NCI-H1694 treated with DMSO at 0.1 percent for 48 hours (cell line): ENCODE measurements at places on chromosomes 6 and 20.

DNA sequence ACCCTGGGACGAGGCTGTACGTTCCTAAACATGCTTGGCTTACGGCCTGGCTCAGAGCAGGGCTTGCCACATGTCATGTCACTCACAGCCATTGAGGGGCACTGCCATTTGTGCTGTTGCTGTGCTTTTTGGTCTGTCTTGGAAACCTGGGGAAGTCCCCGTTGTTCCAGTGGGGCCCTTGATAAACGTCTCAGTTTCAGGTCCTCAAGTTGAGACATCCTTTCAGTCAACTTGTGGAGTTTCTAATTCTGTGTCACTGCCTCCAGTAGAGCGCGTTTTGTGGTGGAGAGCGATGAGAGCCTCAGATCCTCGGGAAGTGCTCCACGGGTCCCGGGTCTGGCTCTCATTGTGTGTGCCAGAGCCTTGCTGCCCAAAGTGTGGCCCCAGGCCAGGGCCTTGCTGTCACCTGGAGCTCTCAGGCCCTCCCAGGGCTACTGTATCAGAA is 43.0 kb upstream of the CCR6 start:
- no peak for DNase-seq

DNA sequence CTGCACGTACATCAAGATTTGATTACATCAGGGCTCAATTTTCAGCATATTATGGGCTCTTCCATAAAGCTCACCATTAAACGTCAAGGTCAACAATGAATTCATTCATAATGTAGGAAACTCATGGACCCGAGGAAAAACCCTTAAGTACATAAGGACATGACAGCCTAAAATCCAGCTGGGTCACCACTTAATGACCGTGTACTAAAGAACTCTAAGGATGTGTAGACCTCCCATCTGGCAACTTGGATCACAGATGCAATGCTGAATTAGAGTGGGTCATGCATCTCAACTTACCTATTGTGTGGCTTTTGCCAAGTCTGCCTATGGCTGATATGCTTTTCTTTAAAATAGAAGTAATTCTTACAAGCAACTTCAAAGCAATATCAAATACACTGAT is 26.7 kb upstream of the DEFB112 start:
- no peak for DNase-seq

- DNase-seq, result peak; percentile 72
These were observed 67.7 kb downstream of the SYCP2L start for GRCh38 chr6:10954590-10955010.

DNA sequence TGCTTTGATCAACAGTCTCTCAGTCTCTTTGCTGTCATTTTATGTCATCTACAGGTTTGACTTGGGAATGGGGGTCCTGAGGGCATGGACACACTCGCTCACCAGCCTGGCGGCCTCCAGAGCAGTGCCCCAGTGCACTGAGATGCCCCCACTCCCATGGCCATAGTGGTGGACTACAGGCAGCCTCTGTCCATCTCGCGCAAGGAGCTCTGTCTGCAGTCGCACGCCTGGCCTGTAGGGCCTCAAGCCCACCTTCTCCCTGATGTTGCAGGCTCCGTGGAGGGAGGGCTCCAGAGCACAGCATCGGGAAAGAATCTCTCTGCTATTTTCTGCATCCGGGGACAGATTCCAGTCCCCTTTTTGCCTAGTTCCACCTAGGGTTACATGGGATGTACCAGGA is 22.6 kb downstream of the DDO start:
- DNase-seq, result no peak

GRCh38 chr6:20246125-20246524 is 33.9 kb upstream of the MBOAT1 start:
- no peak for DNase-seq

GRCh38 chr20:51313358-51313827 is 229.1 kb downstream of the NFATC2 start:
- DNase-seq, result no peak

- DNase-seq, result no peak
These were observed 89.0 kb upstream of the MLN start for GRCh38 chr6:33892581-33893346.

DNA sequence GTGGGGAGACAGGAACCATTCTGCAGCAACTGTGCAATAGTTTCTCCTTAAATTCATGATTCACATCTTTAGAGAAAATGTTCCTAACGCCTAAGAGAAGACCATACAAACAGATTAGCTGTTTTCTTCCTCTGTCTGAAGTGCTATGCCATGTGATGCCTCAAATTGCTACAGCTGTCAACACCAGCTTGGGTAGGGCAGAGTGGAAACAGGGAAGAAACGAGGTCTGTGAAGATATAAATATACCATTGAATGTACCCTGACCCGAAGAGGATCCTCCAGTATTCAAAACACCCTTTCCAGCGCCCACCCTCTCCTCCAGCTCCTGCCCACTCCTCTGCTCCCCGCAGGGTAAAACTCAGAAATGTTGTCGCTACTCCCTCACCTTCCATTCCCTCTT is 40.3 kb upstream of the PRND start:
- DNase-seq, result no peak

GRCh38 chr6:133631421-133631820 is 257.5 kb upstream of the TCF21 start:
- DNase-seq, result no peak
